ENCODE measurements at places on chromosomes 4 and X.

DNA sequence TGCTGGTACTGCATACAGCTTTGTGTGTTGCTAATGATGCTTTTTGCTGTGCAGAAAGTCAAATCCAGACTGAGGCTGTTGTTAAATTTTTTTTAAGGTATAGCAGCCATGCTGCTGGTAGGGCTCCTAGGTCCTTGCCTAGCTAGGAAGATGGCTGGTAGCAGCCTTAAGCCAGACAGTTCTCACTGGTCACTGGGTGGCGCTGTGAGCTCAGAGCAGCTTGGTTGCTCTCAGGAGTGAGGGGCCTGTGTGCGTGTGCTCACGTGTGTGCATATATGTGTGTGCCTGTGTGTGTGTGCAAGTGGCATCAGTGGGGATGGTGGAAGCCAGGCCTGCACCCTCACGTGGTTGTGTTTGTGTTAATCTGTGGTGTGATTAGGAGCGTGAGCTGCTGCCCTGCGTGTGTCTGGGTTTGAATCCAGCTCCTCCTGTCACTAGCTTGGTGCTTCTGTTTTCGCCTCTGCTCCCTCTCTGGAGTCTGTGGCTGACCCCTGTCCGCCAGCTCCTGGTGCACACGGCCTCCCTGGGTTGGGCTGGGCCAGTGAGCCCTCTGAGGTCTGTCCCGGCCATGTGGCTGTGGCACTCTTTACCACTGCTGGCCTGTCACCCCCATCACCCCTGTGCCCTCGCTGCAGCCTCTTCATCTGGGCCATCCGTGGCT lies 46.1 kb downstream of the SORCS2 start:
- DNase-seq, result no peak

DNA sequence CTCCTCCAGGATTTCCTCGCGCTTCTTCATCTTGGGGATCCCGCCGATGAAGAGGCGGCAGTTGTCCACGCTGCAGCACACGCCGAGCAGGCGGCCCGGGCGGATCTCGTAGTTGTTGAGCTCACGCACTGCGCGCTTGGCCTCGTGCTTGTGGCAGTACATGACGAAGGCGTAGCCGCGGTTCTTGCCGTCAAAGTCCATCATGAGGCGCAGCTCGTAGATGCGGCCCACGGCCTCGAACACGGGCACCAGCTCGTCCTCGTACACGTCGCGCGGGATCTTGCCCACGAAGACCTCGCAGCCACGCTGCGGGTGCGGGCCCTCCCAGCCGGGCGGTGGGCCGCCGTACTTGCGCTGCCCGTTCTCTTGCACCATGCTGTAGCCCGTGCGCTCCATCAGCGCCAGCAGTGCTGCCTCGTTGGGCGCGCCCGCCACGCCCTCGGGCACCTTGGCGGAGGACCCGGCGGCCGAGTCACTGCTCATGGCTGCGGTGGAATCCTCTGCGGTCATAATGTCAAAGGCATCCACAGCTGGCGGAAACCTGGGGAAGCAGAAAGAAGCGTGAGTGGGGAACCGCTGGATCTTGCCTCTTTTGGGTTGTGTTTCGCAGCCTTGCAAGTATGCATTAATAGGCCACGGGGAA lies 103.4 kb downstream of the CHRNA9 start:
- DNase-seq, result no peak

GRCh38 chr4:70629469-70630090 lies 1.0 kb downstream of the ENAM start:
- no peak for DNase-seq

GRCh38 chr4:26459756-26460530 lies 30.3 kb downstream of the CCKAR start:
- DNase-seq, result no peak

DNA sequence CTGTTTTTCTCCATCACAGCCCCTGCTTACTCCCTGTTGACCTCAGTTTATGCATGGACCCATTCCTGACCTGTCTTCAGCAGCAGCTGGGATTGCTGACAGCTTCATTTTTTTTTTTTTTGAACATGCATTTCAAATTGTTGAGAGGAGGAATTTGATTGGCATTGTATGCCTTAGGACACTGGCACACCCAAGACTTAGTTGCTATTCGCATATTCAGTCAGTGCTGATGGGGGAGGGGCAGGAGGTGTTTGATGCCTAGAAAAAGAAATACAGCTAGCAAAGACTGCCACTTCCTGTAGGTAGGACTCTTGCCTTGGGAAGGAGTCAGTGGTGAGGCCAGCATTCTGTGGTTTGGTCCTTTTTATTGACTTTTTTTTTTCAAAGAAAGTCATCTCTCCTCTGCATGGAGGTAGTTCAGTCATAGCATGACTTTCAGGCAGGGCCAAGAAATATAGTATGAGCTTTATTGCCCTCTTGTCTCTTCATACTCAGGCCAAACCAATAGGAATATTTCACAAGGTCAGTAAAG lies 33.6 kb upstream of the XK start:
- DNase-seq, result no peak
